Stimulated activated CD4-positive, alpha-beta T cell treated with anti-CD3 and anti-CD28 coated beads, TNF-alpha, amount 100 ng/mL, for 4 hours (primary cell): ENCODE measurements at places on chromosomes 3 and 15.

DNA sequence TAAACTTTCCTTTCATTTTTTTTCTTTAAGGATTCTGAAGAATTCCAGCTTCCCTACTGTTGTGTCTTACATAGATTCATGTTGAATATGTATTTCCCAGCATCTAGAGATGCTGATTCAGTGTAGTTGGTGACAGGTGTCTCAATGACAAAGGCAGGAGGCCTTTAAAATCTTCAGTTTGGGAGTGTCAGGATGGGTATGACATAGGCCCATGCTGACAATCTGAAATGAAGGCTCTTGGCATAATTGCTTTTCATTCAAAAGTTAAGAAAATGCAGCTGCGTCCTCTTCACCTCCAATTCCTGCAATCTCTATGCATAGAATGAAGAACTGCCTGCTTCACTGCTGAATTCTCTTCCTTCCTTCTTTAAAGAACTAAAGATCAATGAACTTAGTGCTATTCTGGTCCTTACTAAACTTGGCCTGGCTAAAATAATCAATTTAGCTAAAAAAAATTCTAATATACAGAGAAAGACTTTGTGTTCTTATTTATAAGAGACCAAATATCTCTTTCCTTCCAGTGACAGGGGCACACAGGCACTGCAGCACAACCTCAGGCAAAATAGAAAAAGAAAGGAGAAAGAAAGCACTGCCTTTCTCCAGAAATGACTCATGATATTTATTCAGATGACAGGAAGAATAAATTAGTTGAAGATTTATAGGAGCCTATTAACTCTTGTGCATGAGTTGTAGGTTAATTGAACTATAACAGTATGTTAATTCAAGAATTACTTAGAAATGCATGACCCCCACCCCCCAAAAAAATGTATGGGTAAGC, 152.6 kb upstream of the GBE1 start:
- DNase-seq = no peak

GRCh38 chr3:126521122-126521891, 2.6 kb upstream of the CHST13 start:
- DNase-seq = no peak

DNA sequence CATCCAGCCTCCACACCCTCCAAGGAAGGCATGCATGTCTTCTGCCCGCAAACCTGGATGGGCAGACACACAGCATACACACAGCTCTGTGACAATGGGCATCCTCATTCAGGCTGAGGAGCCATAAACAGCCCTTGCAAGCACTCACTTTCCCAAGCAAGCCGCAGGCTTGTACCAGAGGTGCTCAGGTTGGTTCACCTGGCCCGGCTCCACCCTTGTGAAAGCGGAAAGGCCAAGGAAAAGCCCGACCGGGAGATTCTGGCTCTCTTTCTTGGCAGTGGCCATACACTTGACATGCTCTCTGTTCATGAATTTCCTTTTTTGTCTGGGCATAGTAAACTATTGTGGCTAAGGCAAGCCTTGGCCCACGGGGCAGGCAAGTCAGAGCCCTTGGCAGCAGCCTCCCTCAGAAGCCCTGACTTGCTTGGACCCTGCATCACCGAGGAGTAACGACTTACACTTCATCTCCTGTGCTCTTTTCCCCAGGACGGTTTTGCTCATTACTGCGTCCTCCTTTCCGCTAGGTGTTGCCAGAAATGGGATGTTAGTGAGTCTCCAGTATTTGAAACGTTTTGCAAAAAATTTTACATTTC, 74.6 kb upstream of the BNC1 start:
- DNase-seq = no peak

DNA sequence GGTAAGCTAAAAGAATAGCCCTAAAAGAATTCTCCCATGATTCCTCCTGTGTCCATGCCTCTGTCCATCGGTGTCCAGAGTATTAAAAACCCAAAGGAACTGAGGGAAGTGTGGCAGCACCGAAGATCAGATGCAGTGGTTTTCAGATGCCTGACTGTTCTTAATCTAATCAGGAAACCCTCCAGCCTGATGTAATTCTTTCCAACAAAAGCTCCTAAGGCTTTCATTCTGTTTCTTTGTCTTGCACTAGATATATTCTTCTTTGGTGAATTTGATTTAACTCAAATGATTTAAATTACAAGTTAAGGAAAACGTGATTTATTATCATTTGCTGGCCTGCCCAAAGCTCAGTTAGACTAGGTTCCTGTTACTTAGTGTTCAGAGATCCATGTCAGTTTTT, 71.2 kb downstream of the ARHGAP31 start:
- no peak for DNase-seq

- DNase-seq = no peak
Measured at GRCh38 chr15:97841558-97841957, 118.9 kb upstream of the ARRDC4 start.

DNA sequence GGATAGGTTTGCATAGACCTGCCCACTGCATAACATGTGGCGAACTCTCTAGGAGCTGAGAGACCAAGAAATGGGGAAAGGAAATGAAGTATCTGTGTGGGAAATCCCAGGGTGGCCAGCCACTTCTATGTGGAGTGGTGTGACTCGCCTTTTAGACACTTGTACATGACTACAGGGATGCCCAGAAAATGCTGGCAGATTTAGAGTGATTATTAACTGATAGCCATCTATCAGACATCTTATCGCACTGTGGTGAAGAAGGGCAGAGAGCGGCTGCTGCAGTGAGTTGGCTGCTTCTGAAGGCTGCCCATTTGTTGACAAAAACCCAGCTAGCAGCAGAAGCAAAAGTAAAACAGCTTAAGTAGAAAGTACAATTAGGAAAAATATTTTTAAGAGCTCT, 18.1 kb upstream of the STAC start:
- no peak for DNase-seq

GRCh38 chr3:151867666-151868065, 5.8 kb upstream of the SUCNR1 start:
- DNase-seq = no peak

- DNase-seq = no peak
Measured at GRCh38 chr15:39413558-39413957, 167.3 kb upstream of the THBS1 start.

DNA sequence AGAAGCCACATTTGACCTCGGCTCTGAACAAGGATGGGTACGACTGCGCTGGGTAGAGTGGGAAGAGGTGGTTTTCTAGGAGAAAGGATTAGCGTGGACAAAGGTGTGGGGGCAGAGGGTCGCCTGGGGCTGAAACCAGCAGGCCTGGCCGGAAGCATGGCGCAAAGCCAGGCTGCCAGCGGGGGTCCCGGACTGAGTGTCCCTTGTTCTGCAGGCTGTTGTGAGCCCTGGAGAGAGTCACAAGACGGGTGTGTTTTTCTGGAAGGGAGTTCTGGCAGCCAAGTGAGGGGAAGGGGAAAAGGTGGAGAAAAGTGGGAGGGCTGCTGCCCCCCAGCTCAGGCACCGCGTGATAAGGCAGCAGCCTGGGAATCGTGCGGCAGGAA, 98.5 kb upstream of the MEF2A start:
- DNase-seq = no peak
